ENCODE measurements at places on chromosomes 6 and 20.

DNA sequence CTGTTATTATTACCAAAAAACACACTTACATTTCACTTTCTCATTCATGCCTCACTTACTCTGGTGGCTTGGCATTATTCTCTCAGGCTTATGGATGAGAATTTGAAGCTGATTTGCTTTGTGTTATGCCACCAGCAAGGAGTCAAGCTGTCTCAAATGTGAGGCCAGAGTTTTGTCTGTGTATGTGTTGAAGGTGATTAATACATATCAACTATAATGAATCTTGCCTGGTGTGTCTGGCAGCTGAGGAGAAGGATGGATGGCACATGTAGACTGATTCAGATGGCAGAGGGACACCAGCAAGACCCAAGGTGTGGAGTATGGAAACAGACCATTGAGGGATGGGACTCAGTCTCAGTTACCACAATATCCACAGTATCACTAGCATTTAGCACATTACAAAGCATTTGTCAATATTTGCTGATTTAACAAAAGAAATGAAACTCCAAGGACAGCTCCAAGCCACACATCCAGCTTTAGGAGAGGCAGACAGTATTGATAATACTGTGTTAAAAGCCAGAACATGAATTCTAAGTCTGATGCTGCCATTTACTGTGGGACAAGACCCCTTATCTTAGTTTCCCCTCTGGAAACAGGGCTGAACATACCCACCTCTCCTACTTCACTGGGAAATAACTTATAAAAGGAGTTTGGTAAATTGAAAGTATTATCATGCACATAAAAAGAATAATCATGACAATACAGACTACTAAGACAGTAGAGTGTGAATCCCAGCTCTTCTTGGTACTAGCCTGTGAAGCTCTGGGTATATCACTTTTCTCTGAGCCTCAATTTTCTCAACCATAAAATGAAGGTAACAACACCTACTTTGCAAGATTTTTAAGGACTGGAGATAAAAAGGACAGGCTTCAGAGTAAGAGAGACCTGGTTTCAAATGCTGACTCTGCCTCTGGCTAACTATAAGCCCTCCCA, 11.2 kb downstream of the BCL2L1 start:
- DNase-seq, result no peak

DNA sequence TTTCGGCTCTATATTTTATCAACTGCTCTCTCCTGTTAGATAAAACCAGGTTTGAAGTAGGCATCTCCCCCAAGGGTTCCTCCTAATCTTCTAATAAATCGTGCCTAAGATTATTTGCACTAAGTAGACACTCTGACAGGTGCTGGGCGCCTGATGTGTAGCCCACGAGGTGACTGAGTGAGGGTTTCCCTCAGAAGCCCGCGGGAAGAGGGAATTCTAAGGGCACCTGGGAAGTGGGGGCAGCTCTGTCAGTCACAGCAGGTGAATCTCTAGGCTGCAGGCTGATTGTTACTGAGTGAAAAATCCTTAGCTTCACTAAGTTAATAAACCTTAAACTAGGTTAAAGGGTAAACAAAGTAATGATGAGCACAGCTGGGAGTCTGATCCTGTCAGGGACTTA, 68.2 kb downstream of the PXDC1 start:
- DNase-seq, result no peak

- DNase-seq, result peak; percentile 71
Observed at GRCh38 chr6:17156112-17156921, 54.5 kb downstream of the STMND1 start.

DNA sequence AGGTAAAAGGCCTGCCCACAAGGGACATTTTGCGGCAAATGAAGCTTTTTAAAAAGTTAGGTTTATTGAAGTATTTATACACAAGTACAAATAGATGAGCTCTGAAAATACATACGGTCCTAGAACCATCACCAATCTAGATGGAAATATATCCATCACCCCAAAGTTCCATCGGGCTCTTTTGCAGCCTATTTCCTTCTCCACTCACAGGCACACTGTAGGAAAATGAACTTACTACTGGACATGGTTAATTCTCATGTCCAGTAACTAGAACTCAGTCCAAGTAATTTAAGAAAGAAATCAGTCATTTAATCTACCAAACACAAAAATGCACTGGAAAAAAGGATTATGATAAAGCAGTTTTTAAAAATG, 6.2 kb downstream of the PCNA start:
- no peak for DNase-seq

- DNase-seq, result no peak
Observed at GRCh38 chr20:63699466-63700198, 3.2 kb downstream of the TNFRSF6B start.

DNA sequence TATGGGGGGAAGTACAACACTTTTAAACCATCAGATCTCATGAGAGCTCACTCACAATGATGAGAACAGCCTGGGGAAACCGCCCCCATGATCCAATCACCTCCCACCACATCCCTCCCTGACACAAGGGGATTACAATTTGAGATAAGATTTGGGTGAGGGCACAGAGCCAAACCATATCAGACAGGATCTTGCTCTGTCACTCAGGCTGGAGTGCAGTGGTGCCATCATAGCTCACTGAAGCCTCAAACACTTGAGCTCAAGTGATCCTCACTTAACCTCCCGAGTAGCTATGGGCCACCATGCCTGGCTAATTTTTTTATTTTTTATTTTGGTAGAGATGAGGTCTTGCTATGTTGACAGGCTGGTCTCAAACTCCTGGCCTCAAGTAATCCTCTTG, 5.1 kb upstream of the IYD start:
- DNase-seq, result no peak
